Activated T-helper 1 cell treated with Interleukin-2 at 50 U/mL for 16 hours (primary cell): ENCODE measurements at places on chromosomes 6 and 20.

- no peak for DNase-seq
These were observed 40.4 kb upstream of the GFRAL start for GRCh38 chr6:55286824-55287223.

DNA sequence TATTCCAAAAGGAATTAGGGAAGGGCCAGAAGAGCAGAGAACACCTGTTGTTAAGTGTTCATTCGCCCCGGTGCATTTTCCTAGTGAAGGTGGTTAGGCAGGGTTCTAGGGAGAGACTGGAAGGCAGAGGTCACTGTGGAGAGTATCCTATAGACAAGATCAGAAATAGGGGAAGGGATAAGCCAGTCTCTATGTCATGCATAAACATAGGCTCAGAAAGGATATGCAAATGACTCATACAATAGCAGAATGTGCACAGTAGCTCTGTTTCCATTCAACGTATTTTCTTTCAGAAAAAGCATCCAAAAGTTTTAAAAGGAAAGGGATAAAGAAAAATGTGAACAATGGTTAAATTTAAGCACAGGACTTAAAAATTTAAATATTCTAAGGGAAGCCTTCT lies 47.4 kb downstream of the BMP6 start:
- no peak for DNase-seq

GRCh38 chr6:1893470-1894130 lies 283.9 kb downstream of the FOXC1 start:
- no peak for DNase-seq

DNA sequence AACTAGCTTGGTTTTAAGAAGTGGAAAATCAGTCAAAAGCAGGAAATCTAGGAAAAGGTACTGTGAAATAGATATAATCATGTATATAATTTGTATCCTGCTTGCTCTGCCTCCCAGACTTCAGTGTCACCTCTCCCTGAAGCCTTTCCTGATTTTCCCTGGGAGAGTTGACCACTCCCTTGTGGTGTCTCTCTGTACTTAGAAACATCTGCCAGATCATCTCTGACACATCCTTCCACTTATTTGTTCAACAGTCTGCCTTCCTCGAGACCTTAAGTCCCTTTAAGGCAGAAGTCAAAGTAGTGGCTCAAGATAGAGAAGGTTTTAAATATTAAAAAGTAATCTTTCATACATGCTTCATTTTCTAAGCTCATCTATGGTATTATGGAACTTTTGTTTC lies 236.5 kb downstream of the CDKAL1 start:
- no peak for DNase-seq

DNA sequence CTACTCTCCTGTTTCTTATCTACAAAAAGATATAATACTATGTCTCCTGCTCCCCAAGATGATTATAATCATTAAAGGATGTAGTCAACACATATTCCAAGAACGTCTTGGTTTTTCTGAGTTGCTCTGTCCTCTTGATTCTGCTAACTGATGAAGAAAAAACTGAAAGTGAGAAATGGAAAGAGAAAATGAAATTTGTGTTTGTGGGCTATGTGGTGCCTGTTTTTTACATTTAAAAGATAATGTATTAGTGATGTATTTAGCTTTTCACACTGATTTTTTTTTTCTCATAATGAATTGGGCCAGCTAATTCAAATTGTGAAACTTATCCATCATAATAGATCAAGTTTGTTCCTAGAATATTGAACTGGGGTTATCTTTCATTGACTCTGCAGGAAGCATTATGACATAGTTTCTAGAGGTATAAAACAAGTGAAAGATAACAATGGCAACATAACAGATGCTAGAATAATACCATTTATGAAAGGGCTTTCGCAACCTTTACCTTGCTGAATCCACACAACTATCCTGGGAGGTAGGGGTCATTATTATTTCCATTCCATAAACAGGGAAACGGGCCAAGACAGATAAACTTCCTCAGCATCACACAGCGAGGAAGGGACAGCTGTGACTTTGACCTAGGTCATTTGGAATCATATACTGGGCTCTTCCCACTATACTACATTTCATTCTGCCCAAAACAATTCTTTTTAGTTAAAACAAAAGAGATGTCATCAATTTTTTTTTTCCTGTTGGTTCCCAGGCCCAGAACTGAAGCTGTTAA lies 336.7 kb downstream of the GJA1 start:
- DNase-seq = no peak

DNA sequence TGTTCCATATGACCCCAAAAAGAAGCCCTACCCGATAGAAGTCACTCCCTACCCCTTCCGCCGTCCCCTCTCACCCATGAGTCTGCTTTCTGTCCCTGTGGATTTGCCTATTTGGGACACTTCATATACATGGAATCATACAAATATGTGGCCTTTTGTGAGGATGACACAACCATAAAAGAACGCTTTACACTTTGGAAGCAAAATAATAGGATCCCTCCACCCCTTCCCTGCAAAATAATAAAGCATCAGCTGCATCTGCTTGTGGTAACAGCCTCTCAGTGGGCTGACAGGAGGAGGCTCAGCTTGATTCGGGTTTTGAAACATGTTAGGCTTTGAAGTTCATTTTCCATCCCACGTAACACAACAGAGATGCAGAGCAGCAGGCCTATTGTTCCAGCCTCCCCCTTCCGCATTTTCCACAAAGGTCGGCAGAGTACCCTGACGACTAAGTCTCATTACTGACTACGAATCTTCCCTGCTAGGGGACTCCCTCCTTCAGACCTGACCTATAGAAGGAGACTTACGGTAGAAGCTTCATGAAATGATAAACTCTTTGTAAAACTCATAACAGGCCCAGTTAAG lies 99.1 kb downstream of the ALDH8A1 start:
- no peak for DNase-seq

- DNase-seq = no peak
These were observed 31.4 kb upstream of the GSTA4 start for GRCh38 chr6:53026526-53026925.

- no peak for DNase-seq
These were observed 31.4 kb downstream of the TFEB start for GRCh38 chr6:41704028-41704427.

GRCh38 chr6:72783666-72784065 lies 161.8 kb downstream of the KCNQ5 start:
- no peak for DNase-seq

GRCh38 chr6:63774961-63775360 lies 139.4 kb downstream of the PHF3 start:
- DNase-seq = no peak

DNA sequence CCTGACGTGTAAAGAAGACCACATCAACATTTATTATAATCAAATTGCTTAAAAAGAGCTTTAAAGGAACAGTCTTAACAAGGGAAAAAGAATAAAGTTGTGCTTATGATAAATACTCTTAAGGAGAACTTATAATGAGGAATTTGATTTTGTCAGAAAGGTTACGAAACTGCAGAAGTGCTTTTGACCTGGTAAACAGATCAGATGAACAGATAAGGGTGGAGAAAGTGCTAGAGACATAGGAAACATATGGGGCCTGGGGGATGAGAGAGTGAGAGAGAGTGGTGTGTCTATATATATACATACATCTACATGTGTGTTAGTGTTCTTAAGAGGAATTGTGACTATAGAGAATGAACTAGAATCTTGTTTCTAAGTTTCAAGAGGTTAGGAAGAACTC lies 186.2 kb upstream of the GJE1 start:
- no peak for DNase-seq

GRCh38 chr20:19918965-19919329 lies 98.2 kb upstream of the NAA20 start:
- no peak for DNase-seq

DNA sequence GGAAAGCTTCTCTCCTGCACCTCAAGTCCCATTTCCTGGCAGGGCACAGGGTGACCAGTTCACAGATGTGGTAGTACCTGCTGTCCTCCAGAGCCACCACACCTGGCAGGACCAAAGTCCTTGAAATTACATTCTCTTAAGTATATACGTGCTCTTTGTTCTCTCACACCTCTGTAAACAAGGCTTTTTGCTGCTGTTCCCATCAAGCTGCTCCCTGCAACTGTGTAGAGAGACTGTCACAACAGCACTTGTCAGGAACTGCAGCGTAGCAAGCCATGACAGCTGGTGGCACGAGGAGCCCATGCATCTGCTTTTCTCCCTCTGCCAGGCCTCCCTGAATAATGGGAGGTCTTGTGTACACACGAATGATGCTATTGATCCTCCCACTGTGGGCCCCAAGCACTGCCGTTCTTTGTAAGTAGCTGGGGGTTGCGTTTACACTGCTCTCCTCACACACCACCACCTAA lies 431.8 kb downstream of the CD83 start:
- DNase-seq = no peak

DNA sequence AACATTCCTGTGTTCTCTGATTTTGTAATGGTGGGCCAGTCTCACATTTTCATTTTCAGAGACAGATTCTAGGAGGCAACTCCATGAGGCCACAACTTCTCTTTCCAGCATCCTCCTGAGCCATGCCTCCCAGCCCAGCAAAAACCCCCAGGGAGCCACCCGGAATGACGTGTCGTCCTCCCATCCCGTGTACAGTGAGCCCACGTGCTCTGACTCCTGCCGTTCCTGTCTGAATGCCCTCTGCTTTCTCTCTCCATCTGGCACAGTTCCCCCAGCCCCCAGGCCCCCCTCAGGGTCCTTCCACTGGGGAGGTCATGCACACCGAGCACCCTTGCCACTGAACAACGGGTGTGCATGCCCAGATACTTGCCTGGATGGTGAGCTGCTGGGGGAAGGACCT lies 38.0 kb downstream of the C20orf203 start:
- DNase-seq = no peak

- DNase-seq = no peak
These were observed 160.0 kb downstream of the TBXT start for GRCh38 chr6:166007349-166008263.

DNA sequence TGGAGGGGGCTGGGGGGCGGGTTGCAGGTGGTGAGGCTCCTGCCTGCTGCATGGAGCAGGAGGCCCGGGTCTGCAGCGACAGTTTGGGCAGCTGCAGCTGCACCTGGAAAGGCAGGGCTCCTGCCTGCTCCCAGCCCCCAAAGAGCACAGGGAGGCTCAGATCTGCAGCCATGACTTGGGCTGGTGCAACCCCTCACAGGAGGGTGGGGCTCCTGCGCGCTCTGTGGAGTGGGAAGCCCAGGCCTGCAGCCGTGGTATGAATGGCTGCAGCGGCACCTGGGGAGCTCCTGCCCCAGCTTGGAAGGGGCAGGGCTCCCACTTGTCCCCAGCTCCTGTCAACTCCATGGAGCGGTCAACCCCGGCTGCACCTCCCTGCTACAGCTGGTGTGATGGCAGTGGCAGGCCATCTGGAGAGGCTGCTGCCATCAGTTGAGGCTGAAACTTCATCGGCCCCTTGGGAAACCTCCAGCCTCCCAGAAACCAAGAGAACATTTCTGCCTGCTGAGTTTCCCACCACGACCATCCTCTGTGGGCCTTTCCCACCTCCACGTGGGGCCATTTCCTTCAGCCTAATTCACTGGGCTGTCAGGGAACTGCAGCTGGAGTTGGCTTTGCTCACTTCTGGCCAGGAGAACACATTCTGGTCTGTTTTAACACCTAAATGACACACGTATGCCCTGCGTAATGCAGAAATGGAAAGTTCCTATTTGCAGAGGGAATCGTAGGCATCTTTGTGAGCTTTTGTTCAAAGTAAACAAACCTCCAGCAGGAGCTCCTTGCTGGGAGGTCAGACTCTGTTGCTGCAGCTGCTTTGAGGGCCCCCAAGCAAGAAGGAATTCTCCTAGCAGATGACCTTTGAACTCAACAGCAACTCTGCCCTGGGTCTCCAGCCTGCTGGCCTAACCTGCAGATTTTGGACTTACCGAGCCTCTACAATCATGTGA lies 429.0 kb downstream of the PREX1 start:
- no peak for DNase-seq

DNA sequence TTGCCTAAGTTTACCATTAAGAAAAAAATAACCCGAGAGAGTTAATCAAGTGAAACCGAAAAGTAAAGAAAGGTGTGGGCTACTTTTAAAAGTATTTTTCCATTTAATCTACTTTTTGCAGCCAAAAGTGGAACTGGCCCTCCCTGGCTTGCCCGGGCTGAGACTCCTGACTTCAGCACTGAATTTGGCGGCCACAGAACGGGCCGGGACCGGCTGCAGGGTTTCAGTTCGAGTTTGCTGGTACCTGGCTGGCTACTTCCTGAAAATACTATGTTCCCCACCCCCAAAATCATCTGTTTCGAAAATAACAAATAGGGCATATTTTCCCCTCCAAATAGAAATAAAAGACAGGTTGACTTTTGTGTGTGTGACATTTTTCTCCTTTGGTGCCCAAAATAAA lies 173.4 kb upstream of the EXOC2 start:
- DNase-seq = no peak

- no peak for DNase-seq
These were observed 252.7 kb downstream of the UST start for GRCh38 chr6:148999501-148999900.

GRCh38 chr6:85470023-85470410 lies 20.1 kb downstream of the NT5E start:
- no peak for DNase-seq

DNA sequence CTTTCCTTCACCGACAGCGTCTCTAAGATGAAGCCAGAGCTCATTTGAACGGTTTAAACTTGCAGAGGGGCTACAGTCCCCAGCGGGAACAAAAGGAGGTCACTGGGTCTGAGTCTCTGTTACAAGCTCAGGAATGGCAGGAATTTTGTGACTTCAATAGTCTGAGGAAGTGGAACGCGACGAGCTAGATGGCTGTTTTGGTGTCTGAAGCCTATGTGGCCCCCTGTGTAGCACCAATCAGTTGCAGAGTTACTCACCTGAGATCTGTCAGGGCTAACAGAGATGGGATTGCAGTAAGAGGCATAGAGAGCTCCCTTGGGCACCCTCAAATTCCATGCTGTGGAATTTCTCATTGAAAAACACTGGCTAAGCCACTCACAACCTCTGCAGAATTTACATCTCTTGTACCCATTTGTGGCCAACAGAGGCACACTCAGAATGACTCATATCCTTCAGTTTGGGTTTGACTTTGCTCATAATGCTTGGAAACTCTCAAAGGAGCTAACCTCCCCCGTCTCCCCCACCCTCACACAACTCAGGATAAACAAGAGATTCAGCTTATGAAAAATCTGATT lies 7.1 kb upstream of the TCP11 start:
- DNase-seq = no peak

DNA sequence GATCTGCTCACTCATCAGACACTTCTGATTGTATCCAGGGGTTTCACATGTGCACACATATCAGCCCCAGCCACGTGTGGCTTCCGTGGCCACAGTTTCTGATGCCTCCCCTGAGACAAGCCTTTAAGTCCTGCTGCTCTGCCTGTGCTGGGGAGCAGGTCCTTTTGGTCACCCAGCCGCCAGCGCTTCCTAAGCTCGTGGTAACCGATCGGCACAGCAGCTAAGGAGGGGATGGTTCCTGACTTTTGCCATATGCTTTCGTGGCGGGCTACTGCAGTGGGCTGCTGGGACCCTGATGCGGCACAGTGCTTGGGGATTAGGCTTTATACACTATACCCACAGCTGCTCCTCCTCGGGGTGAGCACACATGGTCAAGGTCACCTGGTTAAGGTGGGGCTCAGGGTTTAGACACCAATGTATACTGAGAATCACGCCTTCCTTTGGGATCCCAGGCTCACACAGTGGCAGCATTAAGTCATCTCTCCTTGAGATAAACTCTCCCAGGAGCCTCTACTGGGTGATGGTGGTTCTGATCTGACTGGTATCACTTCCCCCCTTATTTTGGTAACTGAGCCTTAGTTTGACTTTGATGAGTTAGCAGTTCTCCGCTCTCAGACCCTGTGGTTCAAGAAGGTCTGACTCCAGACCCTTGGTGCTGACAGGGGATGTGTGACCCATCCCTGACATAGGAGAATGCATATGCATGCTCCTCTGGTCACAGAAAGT lies 85.9 kb upstream of the KCNG1 start:
- DNase-seq = no peak
